ENCODE measurements at places on chromosomes 3 and 15. TPM values are rescaled to one million over a fixed set of nuclear protein-coding genes. Genes with fewer than 3 reads are reported as not detected.
A peak's percentile ranks its signal among the peaks of the same experiment; 100 is the strongest.

DNA sequence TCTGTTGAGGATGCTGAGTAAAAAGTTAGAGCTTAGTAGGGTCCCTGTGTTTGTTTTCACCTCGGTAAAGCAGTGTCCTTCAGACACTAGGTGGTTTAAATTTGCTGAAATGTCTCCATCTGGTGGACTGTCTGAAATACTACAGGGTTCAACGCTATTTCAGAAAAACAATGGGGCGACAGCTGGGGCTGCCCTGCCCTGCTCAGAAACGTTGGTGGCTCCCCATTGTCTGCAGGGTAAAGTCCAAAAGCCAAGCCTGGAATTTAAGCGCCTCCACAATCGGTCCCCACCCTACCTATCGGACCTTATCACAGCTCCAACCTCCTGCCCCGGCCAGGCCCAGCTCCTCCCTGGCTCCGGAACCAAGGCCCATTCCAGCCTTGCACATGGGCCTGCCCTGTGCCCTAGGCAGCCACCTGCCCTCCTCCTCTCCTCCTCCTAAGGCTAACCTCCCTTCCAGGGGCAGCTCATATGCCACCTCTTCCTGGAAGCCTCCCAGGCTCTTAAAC, 4.3 kb upstream of the TSEN2 start:
- DNase-seq: peak; percentile 52

- no peak for DNase-seq
Measured at GRCh38 chr3:4313606-4314293, 10.6 kb downstream of the SETMAR start.

GRCh38 chr3:84125201-84125721, 833.5 kb upstream of the CADM2 start:
- no peak for DNase-seq

- DNase-seq: no peak
Measured at GRCh38 chr3:157375342-157375986, 61.2 kb upstream of the PTX3 start.

DNA sequence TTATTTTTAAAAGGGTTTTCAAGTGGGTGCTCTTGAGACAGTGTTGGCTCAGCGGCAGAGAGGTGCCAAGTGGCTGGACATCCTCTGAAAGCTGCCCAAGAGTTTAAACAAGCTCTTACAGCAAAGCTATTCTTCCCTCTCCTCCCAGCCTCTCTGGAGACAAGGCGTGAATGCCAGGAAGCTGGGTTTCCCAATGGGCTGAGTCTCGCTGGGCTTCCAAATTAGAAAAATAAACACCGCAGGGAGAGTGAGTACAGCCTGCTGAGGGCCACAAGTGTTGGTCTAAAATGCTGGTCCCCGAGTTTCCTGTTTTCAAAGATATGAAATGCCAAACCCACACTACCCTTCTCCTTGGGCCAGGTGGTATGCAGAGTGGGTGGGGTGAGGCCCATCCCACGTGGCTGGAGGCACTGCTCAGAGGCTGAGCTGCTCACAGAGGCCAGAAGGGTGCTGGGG, 36.4 kb downstream of the ZDHHC3 start:
- DNase-seq: no peak

GRCh38 chr3:174488527-174488926, 370.6 kb upstream of the NAALADL2 start:
- DNase-seq: no peak

DNA sequence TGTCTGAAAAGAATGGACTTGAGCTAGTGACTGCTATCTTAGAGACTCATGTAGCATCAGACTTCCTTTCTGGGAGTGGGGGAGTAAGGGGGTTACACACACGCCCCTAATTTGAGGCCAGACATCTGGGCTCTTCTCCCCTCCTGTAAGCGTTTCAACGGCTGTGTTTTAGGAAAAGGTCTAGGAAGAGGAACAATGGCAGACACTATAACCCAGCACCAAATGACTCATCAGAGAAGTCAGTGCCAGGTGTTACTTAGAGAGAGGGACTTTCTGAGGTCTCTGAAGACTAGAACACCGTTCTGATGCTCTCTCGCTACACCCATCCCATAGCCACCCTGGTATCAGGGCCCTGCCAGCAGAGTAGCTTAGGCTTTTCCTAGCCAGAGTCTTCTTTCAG, 65.5 kb downstream of the SSUH2 start:
- DNase-seq: no peak

GRCh38 chr3:63523100-63523499, 129.4 kb upstream of the SNTN start:
- no peak for DNase-seq

- peak; percentile 31 for DNase-seq
Measured at GRCh38 chr15:98800437-98801233, 152.3 kb downstream of the IGF1R start.

- no peak for DNase-seq
Measured at GRCh38 chr15:33419701-33420100, 108.9 kb downstream of the RYR3 start.

GRCh38 chr3:171986757-171987518, 52.4 kb upstream of the FNDC3B start:
- no peak for DNase-seq

DNA sequence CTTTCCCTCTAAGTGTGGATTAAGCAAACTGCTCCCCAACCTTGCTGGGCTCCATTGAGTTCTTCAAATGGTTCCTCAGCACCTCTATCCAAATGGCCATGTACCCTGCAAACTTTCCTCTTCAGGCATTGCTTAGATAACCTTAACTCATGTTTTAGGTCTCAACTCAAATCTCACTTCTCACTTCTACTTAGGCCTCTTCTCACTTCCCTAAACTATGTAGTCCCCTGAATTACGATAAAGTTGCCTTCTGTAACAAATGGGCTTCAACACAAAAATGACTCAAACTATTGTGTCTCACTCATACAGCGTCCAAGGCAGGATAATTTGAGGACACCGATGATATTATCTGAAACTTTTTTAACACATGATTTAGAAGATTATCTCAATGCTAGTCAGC, 62.4 kb upstream of the STAC start:
- no peak for DNase-seq

DNA sequence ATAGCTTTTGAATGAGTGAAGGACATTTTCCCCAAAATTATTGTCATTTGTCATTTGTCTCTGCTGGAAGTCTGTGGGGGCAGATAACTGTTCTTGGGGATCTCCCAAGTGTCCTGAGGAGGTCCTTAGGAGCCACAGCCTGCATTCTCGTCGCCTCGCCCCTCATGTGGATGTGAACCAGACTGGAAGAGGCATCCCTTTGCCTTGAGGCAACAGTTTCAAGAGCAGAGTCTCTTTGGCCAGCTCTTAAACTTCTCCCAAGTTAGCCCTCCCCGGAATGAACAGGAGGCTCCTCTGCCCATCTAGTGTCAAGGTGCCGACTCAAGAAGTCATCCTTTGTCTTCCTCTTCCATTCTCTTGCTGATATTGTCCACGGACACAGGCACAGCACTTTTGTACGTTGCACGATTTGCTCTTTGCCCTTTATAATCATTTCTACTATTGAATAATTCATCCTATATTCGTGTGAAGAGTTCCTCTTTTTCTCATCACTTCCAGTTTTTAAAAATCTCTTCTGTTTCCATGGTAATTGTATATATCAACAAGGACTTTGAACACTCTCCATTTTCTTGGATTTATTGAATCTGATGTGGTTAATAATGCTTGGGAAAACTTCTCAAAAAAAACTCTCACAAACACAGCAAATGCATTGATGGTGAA, 40.8 kb upstream of the CD47 start:
- DNase-seq: peak; percentile 71

- DNase-seq: no peak
Measured at GRCh38 chr15:64560998-64561397, 100.6 kb downstream of the ZNF609 start.

CAV3 gene
- not detected for polyA plus RNA-seq

ITGA11 gene
- not detected for polyA plus RNA-seq

GCSAM gene
- not detected for polyA plus RNA-seq

SLC24A5 gene
- not detected for polyA plus RNA-seq

TGM5 gene
- polyA plus RNA-seq: not detected

SI gene
- not detected for polyA plus RNA-seq

TSEN2 gene
- polyA plus RNA-seq: 3.2 TPM

DUOXA2 gene
- polyA plus RNA-seq: not detected

PLA2G4D gene
- not detected for polyA plus RNA-seq

TTBK2 gene
- polyA plus RNA-seq: 3.7 TPM

MYL3 gene
- not detected for polyA plus RNA-seq

POLG gene
- 66.7 TPM for polyA plus RNA-seq

TIGIT gene
- polyA plus RNA-seq: 0.28 TPM

PLA2G4E gene
- not detected for polyA plus RNA-seq

IQCH gene
- polyA plus RNA-seq: not detected

FGF12 gene
- not detected for polyA plus RNA-seq

TMCO5A gene
- polyA plus RNA-seq: not detected
